Astrocyte of the cerebellum (primary cell): ENCODE measurements at places on chromosomes 13 and 19.

DNA sequence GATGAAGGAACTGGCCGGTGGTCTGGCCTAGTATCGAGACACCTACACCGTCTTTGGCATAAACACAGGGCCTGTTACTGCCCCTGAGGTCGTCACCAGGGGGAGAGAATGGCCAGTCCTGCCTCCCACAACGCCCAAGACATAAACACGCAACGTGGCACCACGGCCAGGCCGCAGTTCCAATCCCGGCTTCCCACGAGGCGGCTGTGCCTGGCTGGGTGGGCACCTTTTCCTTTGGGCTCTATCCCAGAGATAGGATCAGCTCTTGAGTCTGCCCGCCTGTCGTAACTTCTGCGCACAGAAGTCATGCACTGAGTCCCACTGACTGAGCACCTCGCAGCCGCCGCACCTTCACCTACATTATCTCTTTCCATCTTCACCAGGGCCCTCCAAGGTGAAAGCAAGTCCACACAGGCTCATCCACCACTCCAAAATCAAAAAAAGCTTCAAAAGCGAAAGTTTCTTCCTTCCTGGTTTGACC, 1.1 kb downstream of the MIER2 start:
- DNase-seq: no peak

DNA sequence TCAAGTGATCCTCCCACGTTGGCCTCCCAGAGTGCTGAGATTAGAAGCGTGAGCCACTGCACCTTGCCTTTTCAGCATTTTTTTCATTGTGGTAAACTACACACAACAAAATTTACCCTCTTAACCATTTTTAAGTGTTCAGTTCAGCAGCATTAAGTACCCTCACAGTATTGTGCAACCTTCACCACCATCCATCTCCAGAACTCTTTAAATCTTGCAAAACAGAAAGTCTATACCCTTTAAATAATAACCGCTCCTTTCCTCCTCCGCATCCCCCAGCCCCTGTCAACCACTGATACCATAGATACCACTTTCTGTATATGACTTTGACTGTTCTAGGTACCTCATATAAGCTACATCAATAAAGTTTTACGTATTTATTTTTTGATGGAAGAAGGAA, 20.8 kb upstream of the CASP14 start:
- DNase-seq: no peak

- no peak for DNase-seq
Observed at GRCh38 chr19:11704626-11705025, 34.1 kb downstream of the ZNF823 start.

DNA sequence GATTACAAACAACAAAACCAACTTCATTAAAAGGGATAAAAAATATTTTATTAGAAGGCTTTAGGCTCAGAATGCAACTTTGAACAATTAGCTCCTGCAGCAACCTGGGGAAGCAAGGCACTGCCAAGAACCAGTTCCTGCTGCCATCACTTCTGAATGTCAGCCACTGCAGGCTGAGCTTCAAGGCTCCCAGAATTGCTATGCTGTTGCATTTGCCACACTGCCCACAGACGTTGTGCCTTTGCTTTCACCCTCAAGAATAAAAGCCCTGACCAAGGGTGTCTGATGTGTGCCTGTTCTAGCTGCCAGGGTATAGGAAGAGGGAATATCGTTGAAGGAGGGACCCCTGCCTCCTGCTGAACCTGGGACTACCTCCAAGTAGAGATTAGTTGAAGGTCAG, 238.4 kb downstream of the ITGBL1 start:
- DNase-seq: no peak

- DNase-seq: no peak
Observed at GRCh38 chr13:24085662-24086061, 74.9 kb upstream of the SPATA13 start.

DNA sequence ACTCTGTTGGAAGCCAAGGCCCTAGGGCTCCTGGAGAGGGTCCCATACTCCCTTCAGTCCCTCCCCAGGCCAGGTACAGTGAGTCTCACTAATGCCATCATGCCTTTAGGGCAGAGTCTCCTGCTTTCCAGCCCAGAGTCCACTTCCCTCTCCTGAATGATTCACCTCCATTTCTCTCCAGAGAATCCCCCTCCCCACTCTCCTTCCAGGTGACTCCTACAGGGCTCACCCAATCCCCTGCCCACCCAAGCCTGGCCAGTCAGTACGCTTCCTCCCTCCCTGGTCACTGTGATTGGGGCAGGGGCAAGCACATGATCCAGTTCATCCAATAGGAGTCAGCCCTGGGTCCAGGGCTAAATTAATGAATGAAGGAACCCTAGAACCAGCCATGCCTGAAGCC, 35.0 kb upstream of the PNMA8B start:
- DNase-seq: no peak

- no peak for DNase-seq
Observed at GRCh38 chr19:18750295-18750970, 40.7 kb downstream of the COMP start.

- peak; percentile 24 for DNase-seq
Observed at GRCh38 chr19:43594710-43595604, 977 bp downstream of the IRGQ start.
